ENCODE measurements at places on chromosomes 7 and 10.

DNA sequence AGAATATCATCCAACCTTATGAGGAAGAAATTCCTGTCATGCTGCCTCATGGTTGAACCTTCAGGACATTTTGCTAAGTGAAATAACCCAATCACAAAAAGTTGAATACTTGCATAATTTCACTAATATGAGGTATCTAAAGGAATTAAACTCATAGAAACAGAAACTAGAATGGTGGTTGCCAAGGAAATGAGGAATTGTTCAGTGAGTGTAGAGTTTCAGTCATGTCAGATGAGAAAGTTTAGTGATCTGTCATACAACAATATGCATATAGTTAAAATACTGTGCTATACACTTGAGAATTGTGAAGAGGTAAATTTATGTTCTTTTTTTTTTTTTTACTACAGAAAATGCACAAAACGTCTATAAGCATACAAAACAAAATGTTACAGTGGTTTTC is 60.7 kb downstream of the R3HCC1L start:
- DNase-seq: no peak

DNA sequence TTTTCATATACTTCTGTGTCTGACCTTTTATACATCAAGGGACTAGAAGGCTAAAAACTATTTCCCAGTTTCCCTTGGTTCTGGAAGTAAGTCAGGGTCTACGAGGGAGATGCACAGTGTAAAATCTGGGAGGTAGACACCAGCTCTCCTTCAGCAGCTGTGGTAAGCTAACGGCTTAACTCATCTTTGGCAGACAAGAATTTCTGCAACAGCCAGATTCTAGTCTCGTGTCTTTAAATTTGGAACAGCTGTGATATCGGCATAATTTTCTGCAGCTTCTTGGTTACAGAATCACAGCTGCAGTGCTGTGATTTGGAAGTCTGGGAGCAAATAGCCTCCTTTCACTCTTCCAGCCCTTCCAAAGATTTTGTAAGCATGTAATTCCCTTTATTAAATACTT is 37.4 kb upstream of the ABCB4 start:
- DNase-seq: no peak

DNA sequence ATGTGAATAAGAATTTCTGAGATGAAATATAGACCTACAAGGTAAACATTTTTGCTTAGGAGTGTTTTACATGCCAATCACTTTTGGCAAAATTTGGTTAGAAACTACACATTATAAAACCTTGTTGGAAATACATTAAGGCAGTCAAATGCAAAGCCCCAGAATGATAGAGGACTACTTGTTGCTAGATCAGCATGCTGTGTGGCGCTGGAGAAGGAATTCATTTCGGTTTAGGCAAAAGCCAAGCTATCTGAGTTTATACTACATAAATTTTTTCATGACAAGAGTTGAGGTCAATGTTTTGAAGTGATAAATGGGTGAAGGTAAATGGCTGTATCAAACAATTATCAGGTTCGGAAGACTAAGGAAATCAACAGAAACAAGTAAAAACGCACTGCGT is 2.3 kb downstream of the BMPER start:
- no peak for DNase-seq

- no peak for DNase-seq
Observed at GRCh38 chr7:184294-185264, 7.8 kb upstream of the FAM20C start.

DNA sequence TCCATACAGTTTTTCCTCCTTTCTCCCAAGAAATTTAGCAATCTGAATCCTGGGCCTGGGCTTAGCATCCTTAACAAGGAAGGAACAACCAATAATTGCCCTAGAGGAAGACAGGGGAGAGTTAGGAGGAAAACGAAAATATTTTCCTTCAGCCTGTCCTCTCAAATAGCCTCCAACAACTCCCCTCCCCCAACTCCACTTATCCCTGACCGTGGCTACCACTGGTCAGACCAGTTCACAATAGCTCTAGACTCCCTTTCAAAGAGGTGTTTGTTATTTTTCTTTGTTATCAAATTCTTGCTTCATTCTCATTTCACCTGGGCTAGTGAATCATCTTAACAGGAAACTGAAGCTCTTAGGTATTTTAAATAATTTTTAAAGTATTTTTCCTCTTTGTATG is 114.1 kb downstream of the CPED1 start:
- no peak for DNase-seq

GRCh38 chr7:101905203-101905865 is 87.9 kb downstream of the CUX1 start:
- no peak for DNase-seq

- DNase-seq: peak; percentile 92
Observed at GRCh38 chr10:110425684-110426293, 71.9 kb upstream of the DUSP5 start.

DNA sequence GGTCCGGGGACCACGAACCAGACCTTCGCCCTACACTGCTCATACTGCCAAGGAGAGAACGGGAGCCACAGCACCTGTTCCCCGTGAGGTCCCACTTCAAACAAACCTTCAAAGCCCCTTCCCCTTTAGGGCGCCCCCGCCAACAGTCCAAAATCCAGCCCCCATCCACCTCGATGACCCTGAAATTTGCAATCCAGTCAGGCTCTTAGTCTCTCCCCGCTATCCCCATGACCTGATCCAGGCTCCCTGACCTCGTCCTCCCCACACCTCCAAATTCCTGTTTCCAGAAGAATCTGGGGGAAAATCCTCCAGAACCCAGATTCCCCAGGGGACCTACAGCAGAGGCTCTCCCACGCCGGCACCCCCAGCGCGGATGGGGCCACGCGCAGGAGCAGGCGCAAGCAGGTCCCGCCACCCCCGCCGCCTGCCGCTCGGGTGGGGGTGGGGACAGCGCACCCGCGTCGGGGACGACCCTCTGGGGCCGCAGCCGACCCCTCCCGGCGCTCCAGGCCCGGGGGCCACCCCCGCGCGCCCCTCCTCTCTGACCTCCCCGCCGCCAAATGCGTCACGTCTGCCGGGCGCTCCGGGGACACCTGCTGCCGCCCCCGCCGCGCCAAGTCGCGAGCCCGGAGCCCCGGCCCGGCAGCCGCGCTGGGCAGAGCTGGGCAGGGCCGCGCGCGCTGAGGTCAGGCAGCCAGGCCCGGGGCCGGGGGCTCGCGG is 753 bp downstream of the CAMK2B start:
- no peak for DNase-seq

- DNase-seq: no peak
Observed at GRCh38 chr10:118961436-118961835, 68.1 kb upstream of the NANOS1 start.

- no peak for DNase-seq
Observed at GRCh38 chr10:44380829-44381600, 3.9 kb downstream of the CXCL12 start.

DNA sequence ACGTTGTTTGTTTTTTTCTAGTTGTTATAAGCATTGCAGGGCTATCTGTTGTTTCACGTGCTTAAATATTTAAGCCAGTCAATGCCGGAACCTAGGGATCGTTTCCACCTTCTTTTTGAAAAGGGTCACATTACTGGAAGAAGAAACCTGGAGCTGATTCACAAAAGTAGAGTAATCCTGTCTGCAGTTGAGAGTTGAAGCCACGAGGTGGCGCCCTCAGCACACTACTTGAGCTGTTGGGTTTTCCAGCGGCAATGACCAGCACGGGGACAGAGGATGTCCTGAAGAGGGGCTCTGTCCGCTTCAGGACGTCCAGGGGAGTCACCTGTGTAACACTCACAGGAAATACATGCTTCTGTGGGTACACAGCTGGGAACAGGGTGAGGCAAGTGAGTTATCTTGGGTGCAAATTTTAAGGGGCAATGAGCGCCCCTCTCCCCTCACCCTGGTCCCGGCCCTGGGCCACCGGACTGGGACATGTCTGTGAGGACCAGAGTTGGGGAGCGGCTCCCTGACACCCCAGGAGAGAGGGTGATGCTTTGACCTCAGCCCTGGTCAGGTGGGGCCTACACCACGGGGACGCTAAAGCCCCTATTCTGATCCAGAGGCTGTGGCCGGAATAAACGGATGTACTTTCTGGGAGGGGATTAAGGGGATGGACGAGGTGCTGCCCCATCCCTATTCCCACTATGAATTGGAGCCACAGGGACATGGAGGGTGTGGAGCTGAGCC is 26.3 kb upstream of the WDFY4 start:
- DNase-seq: peak; percentile 79

DNA sequence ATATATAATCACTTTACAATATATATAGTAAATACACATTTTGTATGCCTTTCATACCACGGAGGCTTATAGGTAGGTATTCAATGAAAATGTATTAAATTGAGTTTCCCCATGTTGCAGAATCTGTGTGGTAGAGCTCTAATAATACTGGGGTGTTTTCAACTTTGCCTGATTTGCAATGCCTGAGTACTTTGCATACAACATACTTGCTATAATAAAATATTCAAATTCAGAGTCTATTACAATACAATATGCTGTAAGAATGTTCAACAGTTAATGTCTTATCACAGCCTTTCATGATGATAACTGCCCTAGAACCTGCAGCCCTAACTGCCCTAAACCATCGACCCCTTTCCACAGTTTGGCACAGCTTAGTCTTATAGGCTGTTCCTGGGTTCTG is 114.6 kb downstream of the DGKI start:
- DNase-seq: no peak

DNA sequence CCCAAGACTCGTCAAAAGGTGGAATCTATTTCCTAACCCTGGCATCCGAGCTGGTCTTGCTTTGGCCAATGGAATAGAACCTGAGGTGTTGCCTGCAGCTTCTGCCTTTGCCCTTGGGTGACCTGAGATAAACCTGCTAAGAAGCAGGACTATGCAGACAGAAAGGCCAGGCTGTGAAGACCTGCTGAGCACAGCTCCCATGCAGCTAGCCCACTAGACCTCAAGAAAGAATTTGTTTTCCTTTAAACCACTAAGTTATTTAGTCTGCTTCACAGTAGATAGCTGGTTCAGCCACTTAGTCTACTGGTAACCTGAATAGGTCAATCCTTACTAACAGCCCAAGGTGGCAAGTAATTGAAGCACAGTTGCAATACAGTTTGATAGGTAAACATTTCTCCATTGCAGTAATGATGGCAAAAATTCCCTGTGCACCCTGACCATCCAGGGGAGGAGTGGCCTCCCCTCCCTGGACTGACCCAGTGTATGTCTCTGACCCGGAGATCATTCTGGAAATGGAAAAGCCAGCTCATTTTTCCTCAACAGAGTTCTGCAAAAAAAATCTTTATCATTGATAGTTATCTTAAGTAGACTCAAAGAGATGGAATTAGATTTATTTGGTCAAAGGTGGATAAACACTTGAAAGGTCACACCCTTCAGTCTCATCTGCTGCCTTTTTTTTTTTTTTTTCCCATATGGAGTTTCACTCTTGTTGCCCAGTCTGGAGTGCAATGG is 20.0 kb downstream of the TNS3 start:
- no peak for DNase-seq

DNA sequence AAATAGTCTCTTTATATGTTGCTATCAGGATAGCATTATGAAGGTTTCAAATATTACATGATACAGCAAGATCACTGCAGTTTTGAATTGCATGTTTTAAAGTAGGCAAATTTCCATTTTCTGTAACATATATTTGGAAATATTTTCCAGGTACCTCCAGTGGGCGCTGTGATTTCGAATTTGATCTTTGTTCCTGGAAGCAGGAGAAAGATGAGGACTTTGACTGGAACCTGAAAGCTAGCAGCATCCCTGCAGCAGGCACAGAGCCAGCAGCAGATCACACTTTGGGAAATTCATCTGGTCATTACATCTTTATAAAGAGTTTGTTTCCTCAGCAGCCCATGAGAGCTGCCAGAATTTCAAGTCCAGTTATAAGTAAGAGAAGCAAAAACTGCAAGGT is 299.0 kb downstream of the MALRD1 start:
- DNase-seq: no peak

DNA sequence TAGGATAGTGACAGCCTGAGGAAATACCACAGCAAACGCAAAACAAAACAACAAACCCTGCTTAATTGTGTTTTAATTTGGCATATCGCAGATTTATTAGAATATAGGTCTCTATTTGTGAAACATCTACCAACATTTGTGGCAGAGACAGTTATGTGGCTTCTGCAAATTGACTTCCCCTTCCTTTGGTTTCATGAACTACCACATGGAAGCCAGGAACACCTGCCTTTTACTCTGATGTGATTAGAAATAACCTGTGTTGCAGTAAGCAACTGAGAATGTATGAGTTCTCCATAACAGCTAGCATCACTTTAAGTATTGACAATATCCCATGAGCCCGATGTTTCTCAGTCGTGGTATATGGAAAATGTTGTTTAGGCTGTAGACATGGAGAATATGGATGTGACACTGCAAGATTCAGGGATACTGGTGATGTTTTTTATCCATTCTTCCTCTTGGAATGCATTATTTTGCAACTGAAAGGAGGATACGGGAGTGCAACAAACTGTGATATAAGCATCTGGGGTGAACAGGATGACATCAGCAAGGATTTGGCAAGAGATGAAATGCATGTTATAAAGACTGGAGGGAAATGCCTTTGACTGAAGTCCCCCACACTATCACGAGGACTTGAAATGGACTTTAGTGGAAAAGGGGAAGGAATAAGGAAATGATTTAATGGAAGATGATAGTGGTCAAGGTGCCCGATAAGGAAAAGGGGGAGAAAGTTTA is 95.9 kb downstream of the CUBN start:
- peak; percentile 57 for DNase-seq

GRCh38 chr7:498678-499641 is 20.7 kb downstream of the PDGFA start:
- DNase-seq: no peak

DNA sequence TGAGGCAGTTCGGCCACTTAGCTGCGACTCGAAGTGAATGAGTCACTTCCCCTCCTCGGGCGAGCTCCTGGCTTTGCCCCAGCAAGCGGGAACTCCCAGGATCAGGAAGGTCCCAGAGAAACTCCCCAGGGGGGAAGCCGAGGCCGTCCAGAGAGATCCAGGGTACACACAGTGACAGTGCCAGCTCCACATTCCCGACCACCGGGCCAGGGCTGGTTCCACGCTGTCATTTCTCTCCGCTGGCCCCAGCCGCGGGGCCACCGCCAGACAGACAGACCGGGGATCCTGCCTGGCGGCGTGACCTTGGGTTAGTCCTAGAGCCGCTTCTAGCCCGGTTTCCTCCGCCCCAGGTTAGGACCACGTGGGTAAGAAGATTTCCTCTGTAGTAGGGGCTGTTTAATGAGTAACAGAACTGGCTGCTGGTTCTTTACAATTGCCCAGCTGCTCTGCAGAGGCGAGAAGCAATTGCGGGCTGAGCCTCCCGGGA is 463 bp upstream of the UPP1 start:
- DNase-seq: peak; percentile 83

GRCh38 chr10:126262233-126262838 is 125.9 kb downstream of the ADAM12 start:
- DNase-seq: no peak

- no peak for DNase-seq
Observed at GRCh38 chr10:44193567-44194220, 191.2 kb downstream of the CXCL12 start.
